Naive B cell (primary cell): ENCODE measurements at places on chromosomes 5 and 9.
A peak's percentile ranks its signal among the peaks of the same experiment; 100 is the strongest.

- DNase-seq, result peak; percentile 2
Measured at GRCh38 chr9:806285-807156, 35.0 kb upstream of the DMRT1 start.

DNA sequence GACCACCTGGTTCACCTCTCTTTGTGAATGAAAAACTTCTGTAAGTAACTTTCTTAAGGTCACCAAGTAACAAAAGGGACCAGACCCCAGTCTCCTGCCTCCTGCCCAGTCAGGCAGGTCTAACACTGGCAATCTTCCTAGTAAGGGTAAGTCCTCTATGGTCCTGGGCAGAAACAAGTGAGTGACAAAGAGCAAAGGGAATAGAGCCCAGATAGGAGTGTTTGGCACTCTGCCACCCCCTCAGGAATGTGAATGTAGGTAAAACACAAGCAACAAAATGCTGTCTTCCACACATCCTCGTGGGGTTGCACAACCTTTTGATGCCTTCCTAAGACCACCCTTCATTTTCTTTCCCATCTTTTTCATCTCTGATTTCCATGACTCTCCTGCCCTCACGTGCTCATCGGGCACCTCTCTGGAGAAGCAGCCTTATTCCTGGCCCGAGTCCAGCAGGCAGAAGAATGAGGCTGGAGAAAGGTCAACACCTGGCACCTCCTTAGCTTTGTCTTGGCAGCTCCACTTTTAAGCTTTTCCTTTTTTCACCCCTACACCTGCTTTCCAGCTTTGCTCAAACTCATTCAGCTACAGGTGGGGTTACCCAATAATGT lies 90.2 kb upstream of the LHFPL2 start:
- no peak for DNase-seq

DNA sequence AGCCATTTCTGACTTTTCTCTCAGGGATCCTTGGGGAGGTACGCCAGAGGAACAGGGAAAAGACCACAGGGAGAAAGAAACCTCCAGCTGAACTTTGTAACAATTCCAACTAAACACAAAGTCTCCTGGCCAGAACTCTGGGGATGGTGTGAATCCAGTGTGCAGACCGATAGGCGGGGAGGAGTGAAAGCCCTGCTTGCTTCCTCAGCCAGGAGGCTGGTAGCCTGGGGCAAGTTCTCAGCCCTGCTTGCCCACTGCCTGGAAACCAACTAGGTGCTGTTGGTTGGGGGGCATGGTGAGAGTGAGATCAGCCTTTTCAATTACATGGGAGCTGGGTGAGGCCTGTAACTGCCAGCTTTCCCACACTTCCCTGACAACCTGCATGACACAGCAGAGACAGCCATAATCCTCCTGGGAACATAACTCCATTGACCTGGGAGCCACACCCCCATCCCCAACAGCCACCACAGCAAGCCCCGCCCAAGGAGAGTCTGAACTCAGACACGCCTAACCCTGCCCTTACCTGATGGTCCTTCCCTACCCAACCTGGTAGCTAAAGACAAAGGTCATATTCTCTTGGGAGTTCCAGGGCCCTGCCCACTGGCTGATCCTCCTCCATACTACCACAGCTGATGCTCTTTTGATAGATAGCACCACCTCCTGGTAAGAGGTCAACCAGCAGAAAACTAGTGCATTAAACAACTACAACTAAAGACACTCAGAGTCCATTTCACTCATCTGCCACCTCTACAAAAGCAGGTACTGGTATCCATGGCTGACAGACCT lies 100.1 kb upstream of the TNFAIP8 start:
- no peak for DNase-seq

DNA sequence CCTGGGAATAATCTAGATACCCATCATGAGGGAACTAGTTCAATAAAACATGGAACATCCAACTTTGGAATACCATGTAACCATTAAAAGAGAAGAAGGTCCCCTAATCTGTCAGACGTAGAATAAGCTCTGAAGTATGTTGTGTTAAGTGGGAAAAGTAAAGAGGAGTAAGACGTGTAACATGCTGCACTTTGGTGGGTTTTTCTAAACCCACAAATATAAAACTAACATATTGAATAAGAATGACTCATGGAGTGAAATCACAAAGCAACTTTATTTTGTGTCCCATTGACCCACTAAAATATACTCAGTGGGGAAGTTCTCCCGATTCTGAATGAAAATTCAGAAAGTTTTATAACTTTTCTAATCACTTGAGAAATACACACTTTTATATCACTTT lies 67.9 kb upstream of the PIK3R1 start:
- DNase-seq, result no peak

DNA sequence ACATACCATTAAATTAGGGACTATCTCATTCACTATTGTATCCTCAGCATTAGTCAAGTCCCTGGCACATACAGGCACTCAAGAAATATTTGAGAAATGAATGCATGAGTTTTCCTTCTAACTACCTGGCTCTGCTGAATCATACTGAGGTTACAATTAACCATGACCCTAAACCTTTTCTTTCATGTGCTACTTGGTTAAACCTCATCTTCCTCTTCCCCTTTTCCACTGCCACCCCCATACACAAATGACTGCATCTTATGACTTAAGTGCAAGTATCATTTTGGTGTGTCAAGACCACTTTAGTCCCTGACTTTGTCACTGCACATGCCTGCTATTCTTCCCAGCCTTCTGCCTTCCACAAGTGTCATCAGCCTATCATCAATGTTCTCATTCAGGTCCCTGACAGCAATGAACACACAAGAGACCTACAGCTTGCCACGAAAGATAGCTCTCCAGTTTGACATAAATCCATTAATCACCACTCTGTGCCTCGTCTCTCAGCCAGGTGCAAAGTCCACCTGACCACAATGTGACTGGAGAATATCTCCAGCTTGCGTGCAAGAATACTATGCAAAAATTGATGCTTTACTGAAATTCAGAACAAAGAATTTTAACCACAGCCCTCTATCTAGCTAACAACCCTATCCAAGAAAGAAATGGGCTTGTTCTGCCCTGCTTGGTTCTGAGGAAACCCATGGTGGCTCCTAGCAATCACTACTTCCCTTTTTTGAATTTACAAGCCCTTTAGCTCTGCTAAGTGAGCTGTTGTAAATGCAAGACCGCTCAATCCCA lies 74.5 kb downstream of the MAPKAP1 start:
- DNase-seq, result peak; percentile 73

DNA sequence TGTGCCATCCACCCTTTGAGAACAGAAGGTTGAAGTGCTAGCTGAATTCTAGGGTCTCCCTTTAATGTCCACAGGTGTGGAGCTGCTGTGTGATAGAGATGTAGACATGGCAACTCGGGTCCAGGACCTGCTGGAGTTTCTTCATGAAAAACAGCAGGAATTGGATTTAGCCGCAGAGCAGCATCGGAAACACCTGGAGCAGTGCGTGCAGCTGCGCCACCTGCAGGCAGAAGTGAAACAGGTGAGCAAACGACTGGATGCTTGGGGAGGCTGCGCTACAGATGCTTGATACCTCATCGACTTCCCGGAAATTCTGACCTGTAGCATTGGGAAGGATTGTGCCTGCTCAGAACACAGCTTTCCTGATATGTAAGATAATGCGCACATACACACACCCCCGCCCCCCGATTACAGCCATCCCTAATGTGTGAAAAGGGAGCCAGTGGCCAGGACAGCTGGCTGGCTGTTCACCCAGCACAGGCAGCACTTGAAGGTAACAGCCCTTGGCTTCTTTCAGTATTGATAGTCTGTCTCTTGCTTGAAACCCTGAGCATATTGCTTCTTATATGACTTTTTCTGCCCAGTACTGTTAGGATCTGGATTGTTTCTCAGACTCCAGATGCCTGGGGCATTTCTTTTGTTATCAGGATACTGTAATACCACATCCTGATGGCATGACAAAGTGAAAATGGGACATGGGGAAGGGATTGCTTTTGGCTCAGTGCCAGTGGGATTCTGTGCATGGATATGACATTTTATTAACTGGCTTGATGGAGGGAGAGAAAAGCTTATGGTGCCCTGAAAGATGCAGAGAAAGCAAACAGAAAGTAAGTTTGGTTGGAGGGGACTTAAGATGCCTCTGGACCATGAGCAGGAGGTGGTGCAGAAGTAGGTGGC lies 216.8 kb upstream of the OTULINL start:
- DNase-seq, result no peak

DNA sequence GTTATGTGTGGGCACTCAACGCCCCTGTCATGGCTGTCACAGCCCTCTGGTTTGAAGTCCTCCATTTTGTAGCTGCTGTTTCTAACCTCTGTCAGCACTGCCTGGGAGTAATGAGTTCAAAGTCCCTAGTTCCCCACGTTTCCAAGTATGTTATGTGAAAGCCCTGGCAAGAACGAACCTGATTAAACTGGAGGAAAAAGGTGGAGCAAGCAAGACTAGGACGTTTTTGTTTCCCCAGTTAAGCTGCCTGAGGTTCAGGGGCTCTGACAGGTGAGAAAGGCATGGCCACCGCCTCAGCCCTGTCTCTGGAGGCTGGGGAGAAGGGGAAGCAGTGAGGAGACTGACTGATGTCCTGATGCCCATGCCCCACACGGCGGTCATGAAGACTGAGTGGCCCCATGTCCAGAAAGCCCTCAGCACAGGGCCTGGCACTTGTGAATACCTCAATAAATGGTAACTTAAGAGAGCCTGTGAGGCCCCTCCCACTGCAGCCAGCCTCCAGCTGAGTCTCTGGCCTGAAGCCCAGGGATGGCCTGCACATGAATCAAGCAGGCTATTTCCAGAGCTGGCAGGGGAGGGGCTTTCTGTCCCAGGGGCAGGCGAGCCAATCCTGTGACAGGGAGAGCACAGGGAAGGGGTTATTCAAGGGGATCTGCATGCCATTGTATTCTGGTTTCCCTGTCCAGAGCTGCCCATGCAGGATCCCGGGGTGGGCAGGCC lies 61.8 kb downstream of the PFDN1 start:
- DNase-seq, result no peak

GRCh38 chr9:2241836-2242741 lies 226.9 kb downstream of the SMARCA2 start:
- peak; percentile 31 for DNase-seq

GRCh38 chr5:17355586-17356346 lies 138.3 kb downstream of the BASP1 start:
- peak; percentile 50 for DNase-seq

DNA sequence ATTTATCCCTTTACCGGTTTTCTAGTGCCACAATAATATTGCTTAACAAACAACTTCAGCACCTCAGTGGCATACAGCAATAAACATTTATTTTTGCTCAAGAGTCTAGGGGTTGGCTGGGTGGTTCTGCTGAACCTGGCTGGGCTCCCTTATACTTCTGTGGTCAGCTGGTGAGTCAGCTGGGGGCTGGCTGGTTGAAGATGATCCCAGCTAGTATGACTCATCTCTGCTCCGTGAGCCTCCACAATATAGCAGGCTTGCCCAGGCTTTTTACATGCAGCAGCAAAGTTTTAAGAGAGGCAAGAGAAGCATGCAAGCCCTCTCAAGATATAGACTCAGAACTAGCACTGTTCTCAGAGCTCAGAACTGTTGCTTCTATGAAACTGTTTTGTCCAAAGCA lies 523.5 kb upstream of the CLINT1 start:
- DNase-seq, result no peak

- DNase-seq, result no peak
Measured at GRCh38 chr5:80782626-80783025, 127.8 kb upstream of the DHFR start.

DNA sequence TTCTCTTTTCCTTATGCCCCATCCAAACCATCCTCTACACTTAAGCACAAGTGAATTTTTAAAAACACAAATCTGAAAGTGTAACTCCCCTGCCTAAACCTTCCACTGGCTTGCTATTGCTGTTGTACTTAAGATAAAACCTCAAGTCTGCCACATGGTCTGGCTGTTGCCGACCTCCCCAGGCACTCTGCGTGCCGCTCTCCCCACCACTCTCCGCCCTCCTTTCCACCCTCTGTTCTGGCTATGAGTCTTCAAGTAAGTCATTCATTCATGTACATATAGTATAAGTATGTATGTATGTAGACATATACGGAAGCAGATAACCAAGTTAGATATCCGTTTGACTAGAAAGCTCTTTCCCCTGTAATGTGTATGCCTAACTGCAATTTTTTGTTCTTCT lies 94.7 kb upstream of the ANKRD55 start:
- DNase-seq, result peak; percentile 18

DNA sequence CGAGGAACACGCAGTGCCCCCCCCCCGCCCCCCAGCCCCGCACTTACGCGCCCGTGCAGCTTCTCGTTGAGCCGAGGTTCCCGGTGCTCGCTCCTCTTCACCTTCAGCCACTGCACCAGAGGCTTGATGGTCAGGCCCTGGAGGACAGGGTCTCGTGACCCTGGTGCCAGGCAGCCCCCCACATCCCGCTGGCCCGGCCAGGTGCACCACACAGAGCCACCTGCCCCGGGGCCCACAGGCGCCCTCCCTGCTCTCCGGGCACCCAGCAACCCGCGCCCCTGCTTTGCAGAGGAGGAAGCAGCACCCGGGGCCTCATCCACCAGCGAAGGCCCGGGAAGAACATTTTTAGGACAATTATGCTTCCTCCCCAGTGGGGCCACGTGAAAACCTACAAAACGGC lies 39.0 kb downstream of the EXOC3 start:
- no peak for DNase-seq

DNA sequence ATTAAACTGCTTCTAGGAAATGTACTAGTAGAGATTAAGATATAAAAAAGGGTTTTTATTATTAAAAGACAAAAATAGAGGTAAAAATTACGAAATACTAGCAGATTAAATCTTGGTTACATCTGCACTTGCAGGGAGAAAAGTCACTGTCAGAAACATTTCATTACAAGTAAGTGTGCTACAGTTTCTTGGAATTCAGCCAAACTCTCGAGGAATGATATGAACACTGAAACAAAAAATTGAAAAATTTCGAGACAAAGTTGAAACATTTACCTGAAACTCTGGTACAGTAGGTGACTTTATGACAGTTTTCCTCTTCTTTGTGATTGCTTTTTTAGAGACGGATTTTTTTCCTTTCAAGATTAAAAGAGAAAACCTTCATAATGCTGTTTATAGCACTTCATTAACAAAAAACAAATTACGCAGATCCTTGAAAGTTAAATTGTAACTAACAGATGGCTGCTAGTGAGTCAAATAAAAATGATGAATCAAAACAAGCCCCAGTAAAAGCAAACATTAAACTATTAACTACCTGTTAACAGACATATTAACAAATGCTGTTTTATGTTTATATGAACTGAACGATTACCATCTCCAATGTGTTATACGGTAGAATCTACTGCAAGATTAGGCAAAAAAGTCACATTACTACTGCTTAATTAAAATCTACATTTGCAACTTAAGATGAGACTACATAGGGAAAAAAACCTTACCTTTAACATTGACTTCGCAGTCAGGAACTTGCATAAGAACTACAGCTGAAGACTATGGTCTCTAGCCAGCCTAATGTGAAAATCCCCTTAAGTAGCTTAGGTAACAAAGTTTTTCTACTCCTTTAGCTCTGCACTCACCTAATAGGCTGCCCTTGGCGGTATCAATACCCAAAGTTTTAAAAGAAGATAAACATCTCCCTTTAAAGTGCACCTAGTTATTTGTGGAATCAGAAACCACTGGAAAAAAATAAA lies 61.4 kb downstream of the RANBP6 start:
- DNase-seq, result no peak

DNA sequence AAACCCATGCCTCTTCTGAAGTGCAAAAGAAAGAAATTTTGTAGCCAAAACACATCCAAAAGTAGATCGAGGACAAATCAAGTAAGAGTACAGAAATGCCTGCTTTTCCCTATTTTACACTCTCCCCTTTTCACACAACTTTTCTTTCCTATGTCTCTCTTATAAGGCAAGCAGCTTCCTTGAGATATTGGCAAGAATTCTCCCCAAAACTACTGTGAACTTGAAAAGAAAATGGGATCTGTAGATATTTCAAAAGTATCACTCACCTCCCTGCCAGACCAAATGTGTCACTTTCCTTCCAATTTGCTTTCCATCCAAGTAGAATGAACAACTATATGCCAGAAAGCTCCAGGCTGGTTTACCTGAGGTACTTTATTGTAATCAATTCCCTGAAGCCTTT lies 47.9 kb upstream of the GABRA6 start:
- no peak for DNase-seq
